Kidney glomerular epithelial cell (primary cell): ENCODE measurements at places on chromosomes 16 and 17.

GRCh38 chr17:61128661-61129115, 271.0 kb upstream of the TBX2 start:
- DNase-seq, result no peak

GRCh38 chr16:64381979-64382378, 739.9 kb downstream of the CDH11 start:
- DNase-seq, result no peak

DNA sequence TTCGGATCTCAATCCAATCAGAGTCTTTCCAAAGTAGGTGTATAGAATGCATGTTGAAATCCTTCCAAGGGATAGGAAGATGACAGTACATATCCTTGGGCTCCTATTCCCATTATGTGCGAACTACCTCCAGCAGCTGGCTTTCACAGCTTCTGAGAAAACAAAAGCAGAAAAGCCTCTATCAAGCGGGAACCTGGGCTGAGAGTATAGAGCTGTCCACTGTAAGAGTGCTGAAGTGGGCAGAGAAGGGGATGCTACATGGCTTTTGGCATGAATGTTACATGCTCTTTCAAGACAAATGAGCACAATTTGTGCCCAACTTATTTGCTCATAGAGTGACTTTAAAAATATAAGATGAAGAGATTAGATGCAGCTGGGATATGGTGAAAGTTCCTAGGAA, 993.5 kb downstream of the CDH8 start:
- no peak for DNase-seq

- DNase-seq, result no peak
Measured at GRCh38 chr17:38421871-38422827, 6.1 kb upstream of the ARHGAP23 start.

GRCh38 chr16:77812856-77813500, 24.6 kb downstream of the VAT1L start:
- no peak for DNase-seq

- DNase-seq, result no peak
Measured at GRCh38 chr17:44749076-44749979, 9.5 kb upstream of the ADAM11 start.

- DNase-seq, result peak; percentile 41
Measured at GRCh38 chr17:77247048-77247541, 106.3 kb downstream of the SEC14L1 start.

DNA sequence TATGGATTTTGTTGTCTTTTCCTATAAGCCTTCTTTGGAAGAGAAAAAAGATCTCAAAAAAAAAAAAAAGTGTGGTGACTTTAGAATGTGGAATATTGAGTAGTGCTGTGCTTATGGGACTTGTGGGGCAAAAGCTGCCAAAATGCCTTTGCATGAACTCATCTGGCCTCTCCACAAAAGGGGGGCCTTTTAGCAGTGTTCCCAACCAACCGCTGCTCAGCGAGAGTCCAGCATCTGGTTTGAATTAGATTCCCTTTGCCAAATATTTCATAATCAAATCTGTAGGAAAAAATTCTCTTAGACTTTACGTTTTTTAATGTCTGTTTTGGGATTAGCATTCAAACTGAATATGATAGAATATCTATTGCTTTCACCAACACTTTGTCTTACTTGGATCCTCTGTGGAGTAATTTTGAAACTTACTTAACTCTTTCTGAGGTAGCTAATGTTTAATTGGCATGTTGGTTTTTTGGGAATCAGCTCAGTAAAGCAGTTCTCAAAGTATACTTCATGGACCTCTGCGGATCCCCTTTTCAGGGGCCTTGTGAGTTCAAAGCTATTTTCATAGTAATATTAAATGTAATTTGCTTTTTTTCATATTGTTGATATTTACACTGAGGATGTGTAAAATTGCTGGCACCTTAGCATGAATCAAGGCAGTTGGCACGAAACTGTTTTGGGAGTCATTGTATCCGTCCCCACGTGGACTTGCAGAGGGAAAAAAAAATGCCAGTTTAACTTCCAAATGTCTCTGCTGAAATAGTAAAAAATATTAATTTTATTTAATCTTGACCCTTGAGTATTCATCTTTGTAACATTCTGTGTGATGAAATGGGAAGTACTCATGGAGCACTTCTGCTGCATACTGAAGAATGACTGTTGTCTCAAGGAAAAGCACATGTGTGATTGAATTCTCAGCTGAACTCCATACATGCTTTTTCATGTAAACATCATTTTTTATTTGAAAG, 34.7 kb upstream of the VPS4A start:
- no peak for DNase-seq

DNA sequence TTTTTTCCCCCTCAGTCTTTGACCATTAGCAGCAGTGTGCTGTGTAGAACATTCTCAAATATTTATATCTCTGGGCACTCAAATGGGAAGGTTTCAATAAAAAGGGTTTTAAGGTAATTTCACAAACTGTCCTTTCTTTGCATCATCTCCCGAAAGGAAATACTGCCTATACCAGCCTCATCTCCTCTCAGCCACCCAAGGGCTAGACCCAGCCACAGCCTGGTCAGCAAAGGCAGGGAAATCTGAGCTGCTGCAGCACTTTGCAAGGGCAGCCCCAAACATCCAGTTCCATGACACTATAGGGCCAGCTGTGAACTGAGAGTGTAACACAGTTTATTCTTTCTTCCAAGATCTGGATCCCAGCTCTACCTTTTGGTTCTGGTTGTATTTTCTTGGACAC, 28.9 kb downstream of the TMEM11 start:
- no peak for DNase-seq

DNA sequence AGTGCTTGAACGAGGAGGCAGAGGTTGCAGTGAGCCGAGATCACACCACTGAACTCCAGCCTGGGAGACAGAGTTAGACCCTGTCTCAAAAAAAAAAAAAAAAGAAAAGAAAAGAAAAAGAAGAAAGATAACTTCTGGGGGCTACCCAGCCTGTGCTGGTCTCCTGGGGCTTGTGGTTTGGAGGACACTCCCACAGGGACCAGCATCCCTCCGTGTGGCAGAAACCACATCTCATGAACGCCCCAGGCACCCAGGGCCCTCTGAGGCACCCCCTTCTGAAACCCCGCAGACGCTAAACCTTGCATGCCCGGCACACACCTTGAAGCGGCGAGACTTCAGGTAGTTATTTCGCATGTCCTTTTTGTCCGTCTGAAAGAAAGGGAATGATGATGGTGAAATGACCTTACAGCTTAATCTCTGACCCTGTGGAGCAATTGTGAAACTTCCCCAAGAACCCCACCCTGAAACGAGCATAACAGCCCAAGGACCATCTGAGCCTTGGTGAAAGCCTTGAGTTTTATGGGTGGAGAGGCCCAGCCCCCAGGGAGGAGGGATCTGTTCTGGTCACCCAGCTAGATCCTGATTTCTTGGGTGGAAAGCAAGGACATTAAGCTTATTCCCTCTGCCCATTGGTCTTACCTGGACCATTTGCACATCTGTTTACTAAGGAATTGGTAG, 55.0 kb downstream of the CNGB1 start:
- DNase-seq, result no peak

GRCh38 chr16:72723781-72724180, 324.1 kb downstream of the ZFHX3 start:
- DNase-seq, result no peak

DNA sequence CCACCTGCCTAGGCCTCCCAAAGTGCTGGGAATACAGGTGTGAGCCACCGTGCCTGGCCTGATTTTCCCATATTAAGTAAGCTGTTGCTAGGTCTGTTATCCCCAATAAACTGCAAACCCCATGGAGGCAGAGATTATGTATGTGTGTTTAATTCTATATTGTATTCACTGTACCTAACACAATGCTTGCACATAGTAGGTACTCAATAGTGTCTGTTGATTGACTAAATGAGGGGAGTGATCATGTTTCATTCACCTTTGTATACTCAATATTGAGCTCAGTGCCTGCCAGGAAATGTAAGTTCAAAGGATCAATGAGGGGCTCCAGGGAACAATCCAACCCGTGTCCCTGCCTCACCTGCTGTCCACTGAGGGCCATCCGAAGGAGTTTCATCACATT, 14.6 kb upstream of the GGA2 start:
- no peak for DNase-seq

- DNase-seq, result no peak
Measured at GRCh38 chr16:87691686-87692079, 74.1 kb downstream of the KLHDC4 start.

DNA sequence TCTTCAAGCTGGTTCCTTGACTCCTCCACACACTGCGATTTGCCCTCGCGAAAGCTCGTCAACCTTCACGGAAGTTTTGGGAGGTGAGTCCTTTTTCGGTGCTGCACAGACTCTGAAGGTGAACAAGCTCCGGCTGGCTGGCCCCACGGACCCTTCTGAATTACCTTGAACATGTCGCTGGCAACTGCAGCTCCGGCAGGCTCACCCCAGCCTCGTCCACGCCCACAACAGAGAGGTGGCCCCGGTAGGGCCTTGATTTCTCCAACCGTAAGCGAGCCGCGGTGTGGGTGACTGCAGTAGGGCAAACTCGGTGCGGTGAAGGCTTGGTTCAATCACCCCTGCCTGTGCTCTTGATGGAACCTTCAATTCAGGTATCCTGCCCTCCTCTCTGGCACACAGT, 1020.7 kb upstream of the GOT2 start:
- DNase-seq, result no peak

DNA sequence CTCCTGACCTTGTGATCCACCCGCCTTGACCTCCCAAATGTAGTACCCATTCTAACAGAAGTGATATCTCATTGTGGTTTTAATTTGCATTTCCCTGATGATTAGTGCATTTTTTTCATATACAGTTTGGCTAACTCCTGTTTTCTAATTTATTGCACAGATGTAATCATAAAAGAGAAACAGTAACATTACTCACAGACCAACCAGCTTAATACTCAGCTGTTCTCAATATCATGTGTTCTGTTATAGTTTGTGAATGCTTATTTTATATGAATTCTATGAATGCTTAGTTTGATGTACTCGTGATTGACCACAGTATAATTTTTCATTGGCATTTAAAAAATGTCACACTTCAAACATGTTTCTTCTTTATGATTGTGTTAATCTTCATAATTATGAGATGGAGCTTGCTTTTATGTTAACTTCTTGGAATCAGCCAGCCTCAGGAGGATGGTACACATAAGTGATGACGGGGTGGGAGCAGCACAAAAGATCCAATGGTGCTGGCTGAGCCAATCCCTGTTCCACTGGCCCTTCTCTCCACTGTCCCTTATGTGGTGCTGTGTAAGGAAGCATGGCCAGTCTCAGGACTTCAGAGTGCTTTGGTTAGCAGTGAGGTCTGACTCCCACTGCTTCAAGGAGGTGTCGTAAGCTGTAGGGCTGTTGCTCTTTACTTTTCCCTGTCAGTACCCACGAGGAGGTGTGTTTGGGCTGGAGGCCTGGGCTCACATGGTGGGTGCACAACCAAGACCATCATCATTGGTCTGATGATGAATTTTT, 191.0 kb downstream of the SPECC1 start:
- peak; percentile 7 for DNase-seq

GRCh38 chr17:703081-703875, 11.4 kb downstream of the VPS53 start:
- no peak for DNase-seq

GRCh38 chr17:80849119-80849518, 142.5 kb upstream of the CHMP6 start:
- no peak for DNase-seq

DNA sequence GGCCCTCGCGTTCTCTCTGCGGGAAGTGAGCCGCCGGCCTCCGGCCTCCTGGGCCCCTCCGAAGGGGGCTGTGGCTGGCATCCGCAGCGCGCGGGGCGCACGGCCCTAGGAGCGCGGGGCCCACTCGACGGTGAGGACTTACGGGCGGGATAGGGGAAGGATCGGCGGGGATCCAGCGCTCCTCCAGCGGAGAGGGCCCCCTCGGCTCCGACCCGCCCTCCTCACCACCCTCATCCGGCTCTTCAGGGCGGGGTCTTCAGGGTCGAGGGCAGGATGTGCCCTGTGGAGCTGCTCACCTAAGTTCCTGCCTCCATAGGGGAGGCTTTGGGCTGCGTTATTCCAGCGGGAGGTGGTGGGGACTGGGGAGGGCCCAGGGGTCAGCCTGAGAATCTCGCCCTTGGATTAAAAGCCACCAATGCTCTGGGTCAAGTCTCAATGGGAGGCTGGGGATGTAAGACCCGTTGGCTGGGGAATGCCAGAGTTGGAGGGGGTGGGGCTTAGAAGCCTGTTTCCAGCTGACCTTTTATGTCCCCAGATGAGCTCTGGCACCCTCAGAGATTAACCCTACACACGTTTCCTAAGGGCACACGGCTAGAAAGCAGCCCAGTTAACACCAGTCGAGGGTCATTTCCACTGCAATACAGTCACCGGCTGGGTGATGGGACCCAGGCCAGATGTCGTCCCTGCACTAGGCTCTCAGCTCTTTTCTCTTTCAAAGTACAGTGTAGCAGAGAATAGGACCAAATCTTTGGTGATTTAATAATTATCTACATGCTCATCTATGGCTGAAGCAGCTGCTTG, 13.4 kb downstream of the TBX2 start:
- no peak for DNase-seq

GRCh38 chr17:50562242-50563091, 2.0 kb downstream of the CACNA1G start:
- DNase-seq, result no peak

DNA sequence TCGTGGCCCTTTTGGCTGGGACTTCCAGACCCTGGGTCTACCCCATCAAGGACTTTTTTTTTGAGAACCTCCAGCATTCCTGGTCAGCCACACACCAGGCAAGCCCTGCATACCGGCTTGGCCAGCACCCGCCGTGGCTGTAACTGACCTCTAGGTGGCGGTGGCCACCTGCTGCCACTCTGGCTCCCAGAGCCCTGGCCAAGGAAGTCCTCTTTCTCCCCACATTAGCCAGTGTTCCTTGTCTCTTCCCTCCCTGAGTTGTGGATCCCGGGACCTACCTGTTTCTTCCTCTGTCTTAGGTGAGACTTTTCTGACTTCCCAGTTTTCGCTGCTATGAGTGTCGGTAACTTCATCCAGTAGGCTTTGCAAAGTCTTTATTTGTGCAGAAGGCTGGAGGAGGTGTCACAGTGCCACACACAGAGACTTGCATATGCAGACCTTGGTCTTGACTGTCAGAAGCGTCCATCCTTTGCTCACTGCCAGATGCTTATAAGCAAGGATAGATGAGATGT, 348.3 kb downstream of the CPPED1 start:
- DNase-seq, result peak; percentile 62

DNA sequence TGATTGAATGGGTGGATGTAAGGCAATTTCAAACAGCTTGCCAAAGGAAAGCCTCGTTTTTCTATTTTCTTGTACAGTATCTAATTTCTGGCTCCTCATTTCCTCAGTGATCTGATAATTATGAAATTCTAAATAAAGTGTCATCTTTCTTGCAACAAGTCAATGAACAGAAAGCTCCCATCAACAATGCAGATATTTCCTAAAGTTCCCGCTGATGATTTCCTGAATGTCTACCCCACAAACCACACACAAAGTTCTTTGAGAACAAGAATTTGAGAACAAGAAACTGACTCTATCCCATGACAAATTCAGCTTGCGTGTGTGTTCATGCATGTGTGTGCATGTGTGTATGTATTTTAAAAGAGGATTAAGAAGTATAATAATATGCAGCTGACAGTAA, 35.2 kb downstream of the SKAP1 start:
- no peak for DNase-seq

DNA sequence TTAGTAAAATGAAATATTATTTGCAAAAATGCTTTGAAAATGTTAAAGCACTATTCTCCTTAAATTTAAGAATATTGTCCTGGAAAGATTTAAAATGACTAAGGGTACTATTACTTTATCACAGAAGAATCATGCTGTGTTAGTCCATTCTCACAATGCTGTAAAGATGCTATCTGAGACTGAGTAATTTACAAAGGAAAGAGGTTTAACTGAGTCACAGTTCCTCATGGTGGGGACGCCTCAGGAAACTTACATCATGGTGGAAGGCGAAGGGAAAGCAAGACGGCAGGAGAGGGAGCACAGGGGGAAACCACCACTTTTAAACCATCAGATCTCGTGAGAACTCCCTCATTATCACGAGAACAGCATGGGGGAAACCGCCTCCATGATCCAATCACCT, 245.6 kb downstream of the IRX3 start:
- no peak for DNase-seq
